ENCODE measurements at places on chromosomes 1 and 21.
A peak's percentile ranks its signal among the peaks of the same experiment; 100 is the strongest.

DNA sequence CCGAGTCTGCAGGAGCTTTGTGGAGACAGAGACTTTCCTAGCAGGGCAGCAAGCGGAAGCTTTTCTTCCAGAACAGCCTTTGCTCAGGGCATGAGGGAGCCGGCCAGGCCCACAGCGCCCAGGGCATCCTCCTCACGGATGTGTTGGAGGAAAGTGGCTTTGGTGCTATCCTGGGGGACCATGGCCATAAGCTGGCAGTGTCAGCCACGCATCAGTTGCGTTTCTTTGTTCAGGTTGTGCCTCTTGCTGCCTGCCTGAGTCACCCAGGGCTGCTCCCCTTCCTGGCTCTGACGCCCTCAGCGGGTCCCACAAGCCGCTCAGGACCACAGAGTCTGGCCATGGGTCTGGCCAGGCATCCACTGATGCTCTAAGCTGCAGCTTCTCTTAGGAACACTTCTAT, 39.6 kb upstream of the PRSS38 start:
- peaks cover 11% of the 10 kb centered on the region for H3K4me1 ChIP-seq
- peak overlapping the region; percentile 80 for H3K27ac ChIP-seq
- peaks cover 14% of the 10 kb centered on the region for H3K36me3 ChIP-seq
- no peak for DNase-seq

DNA sequence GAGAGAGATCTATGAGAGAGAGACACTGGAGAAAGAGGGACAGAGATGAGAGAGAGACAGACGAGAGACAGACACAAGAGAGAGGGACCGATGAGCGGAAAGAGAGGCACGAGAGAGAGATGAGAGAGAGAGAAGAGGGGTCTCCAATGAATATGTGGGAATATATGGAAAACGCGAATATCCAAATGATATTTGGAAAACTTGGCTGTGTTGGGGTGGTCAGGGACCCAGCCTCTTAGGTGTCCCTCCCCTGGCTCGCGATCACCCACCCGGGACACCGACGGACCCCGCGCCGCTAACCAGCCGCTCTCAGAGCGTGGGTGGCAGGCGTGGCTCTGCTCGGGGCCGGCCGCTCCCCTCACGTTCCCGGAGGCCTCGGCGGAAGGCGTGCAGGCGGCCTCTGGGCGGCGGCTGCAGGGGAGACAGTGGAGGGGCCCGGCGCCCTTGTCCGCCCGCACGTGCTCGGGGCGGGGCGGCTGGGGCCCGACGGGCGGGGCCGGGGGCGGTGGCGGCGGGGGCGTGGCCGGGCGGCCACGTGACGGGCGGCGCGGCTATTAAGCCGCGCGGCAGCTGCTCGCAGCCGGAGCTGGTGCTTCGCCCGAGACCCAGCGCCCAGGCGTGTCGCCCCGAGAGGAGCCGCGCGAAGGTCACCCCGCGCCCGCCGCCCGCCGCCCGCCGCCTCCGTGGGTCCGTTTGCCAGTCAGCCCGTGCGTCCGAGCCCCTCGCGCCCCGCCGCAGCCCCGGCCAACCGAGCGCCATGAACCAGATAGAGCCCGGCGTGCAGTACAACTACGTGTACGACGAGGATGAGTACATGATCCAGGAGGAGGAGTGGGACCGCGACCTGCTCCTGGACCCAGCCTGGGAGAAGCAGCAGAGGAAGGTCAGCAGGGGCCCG, at the start of gene ACTN2:
Gene ACTN2 (plus strand): TSS at position 583 of the 898 bp plus-strand sequence. CDS start 175 bp downstream, at position 758.
- no peaks in the 10 kb centered on the region for H3K36me3 ChIP-seq
- peaks cover 66% of the 10 kb centered on the region for H3K27me3 ChIP-seq
- peaks cover 8% of the 10 kb centered on the region for H3K4me1 ChIP-seq
- DNase-seq: peak; percentile 76
- peak within 1 kb of the TSS; percentile 40 for H3K27ac ChIP-seq

- no peak overlapping the region for H3K27ac ChIP-seq
- no peak overlapping the region for H3K4me3 ChIP-seq
- H3K4me1 ChIP-seq: no peaks in the 10 kb centered on the region
Measured at GRCh38 chr1:108503062-108503733, 53.1 kb downstream of the NBPF6 start.

GRCh38 chr1:7339953-7340352, 431.1 kb upstream of the VAMP3 start:
- no peaks in the 10 kb centered on the region for H3K27me3 ChIP-seq
- no peaks in the 10 kb centered on the region for H3K36me3 ChIP-seq
- H3K27ac ChIP-seq: no peak overlapping the region

- H3K4me1 ChIP-seq: no peaks in the 10 kb centered on the region
- H3K27ac ChIP-seq: no peak overlapping the region
- DNase-seq: no peak
- peaks cover 37% of the 10 kb centered on the region for H3K27me3 ChIP-seq
- H3K36me3 ChIP-seq: no peaks in the 10 kb centered on the region
- H3K4me3 ChIP-seq: no peak overlapping the region
Measured at GRCh38 chr1:181430015-181430885, 53.1 kb upstream of the CACNA1E start.

DNA sequence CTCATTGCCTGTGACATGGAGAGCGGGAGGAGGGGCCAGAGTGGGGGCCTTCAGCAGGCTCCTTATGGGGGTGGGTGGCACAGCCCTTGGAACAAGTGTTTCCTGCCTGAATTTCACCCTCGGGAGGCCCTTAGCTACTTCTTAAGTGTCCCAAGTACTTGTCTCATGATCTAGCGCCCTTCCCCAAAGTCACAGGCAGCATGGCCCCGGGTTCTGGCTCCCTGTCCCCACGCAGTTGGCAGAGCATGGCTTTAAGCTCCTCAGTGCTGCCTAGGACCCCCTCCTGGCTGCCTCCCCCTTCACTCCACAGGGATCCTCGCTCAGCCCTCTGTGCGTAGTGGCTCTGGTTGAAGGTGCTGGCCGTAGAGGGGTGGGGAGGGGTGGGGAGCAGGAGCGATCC, 197.2 kb downstream of the CAMTA1 start:
- peaks cover 4% of the 10 kb centered on the region for H3K27me3 ChIP-seq
- no peak overlapping the region for H3K27ac ChIP-seq
- no peak for DNase-seq
- peaks cover 4% of the 10 kb centered on the region for H3K4me1 ChIP-seq
- no peak overlapping the region for H3K4me3 ChIP-seq

DNA sequence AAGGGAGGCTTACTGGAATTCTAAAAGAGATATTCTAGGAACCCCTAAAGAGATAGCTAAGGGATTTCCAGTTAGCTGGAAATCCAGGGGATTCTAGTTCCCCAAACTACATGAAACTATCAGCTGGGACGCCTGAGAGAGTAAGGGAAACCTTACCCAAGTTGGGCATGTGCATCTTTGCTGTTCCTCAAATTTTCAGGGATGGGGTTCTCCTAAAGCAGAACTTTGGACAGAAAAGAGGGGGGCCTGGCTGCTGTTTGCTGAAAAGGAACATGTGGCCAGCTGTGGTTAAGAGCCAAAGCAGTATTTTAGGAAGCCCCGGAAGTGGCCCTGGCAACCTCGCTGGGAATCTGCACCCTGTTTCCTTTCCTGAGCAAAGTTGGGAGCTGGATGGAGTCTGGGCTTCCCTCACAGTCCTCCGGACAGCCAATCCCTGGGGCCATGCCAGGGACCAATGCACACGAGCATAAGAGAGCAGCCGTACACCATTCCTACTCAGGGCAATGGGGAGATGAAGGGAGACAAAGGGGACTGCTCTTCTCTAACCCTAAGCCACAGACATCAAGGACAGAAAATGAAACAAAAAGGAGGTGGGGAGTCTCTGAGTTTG, 154.3 kb downstream of the PLXNA2 start:
- peak overlapping the region; percentile 46 for H3K27ac ChIP-seq
- H3K4me3 ChIP-seq: peak overlapping the region; percentile 47
- peaks cover 57% of the 10 kb centered on the region for H3K36me3 ChIP-seq
- H3K4me1 ChIP-seq: peaks cover 36% of the 10 kb centered on the region

- no peak overlapping the region for H3K4me3 ChIP-seq
- peak overlapping the region; percentile 88 for H3K27ac ChIP-seq
- DNase-seq: no peak
- peaks cover 4% of the 10 kb centered on the region for H3K36me3 ChIP-seq
- H3K4me1 ChIP-seq: no peaks in the 10 kb centered on the region
Measured at GRCh38 chr21:38780879-38781278, 24.9 kb upstream of the ETS2 start.

DNA sequence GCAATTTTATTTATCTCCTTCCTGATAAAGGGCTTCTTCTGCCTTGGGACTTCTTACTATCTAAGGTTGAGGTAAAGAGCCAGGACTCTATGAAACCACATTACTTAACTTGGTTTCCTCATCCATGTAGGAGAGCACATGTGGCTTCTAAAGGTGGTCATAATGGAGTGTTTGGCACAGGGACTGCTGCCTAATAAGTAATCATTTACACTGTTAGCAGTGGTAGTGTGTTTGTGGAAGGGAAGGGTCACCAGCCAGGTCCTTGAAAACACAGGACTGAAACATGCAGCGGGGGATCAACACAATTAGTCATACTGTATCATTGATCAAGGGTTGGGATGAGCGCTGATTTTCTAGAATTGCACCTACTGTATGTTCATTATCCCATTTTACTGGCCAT, 59.6 kb downstream of the UCK2 start:
- H3K4me3 ChIP-seq: peak overlapping the region; percentile 40
- H3K27me3 ChIP-seq: no peaks in the 10 kb centered on the region
- H3K36me3 ChIP-seq: peaks cover 23% of the 10 kb centered on the region
- H3K4me1 ChIP-seq: peaks cover 39% of the 10 kb centered on the region
- no peak for DNase-seq

DNA sequence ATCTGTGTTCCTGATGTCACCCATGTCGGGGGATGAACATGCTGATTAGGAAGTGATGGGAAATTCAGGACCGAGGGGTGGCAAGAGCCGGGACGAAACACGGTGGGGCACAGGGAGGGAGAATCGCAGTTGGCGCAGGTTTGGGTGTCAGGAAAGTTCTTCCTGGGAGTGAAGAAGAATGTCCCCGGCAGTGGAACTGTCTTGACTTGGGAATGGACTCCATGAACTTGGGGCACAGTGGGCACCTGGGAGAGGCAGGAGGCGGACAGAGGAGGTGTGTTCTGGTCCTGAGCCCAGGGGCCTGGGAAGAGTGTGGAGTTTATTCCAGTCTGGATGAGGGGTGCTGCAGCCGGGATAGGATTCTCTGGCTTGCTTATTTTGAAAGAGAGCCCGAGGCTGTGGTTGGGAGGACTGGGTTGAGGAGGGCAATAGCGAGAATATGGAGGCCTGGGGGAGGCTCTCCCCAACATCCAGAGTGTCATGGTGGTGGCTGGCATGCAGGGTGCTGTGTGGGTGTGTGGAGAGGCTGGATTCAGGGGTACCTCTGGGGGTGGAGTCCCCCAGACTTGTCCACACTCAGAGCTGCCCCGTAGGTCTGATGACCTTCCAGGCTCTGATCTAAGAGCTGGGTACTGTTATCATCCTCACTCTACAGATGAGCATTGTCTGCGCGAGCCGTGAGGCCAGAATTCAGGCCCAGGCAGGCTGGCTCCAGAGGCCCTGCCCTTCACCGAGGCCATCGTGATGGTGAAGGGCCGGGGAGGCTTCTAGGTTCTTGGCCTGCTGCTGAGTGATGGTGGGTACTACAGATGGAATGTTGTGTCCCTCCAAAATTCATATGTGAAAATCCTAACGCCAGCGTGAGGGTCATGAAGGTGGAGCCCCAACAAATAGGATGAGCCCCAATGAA, 274.5 kb upstream of the C1orf174 start:
- no peak overlapping the region for H3K4me3 ChIP-seq
- H3K4me1 ChIP-seq: peaks cover 4% of the 10 kb centered on the region
- no peak overlapping the region for H3K27ac ChIP-seq
- H3K27me3 ChIP-seq: peaks cover 12% of the 10 kb centered on the region
- H3K36me3 ChIP-seq: no peaks in the 10 kb centered on the region
- DNase-seq: peak; percentile 56

GRCh38 chr1:99965646-99966375, 4.0 kb upstream of the SLC35A3 start:
- peak overlapping the region; percentile 3 for H3K4me3 ChIP-seq
- H3K27ac ChIP-seq: peak overlapping the region; percentile 31
- H3K4me1 ChIP-seq: peaks cover 2% of the 10 kb centered on the region
- H3K27me3 ChIP-seq: no peaks in the 10 kb centered on the region

GRCh38 chr1:162376691-162377090, at the start of gene SPATA46:
Gene SPATA46, minus strand, starts transcription at chr1:162376854. Its CDS starts 64 bp downstream, at chr1:162376790.
- H3K4me3 ChIP-seq: no peak within 1 kb of the TSS
- no peak within 1 kb of the TSS for H3K27ac ChIP-seq
- H3K27me3 ChIP-seq: no peaks in the 10 kb centered on the region
- no peak for DNase-seq
- peaks cover 6% of the 10 kb centered on the region for H3K4me1 ChIP-seq

GRCh38 chr1:224565186-224565585, 50.9 kb upstream of the CNIH3 start:
- DNase-seq: no peak
- H3K36me3 ChIP-seq: no peaks in the 10 kb centered on the region
- no peaks in the 10 kb centered on the region for H3K4me1 ChIP-seq

DNA sequence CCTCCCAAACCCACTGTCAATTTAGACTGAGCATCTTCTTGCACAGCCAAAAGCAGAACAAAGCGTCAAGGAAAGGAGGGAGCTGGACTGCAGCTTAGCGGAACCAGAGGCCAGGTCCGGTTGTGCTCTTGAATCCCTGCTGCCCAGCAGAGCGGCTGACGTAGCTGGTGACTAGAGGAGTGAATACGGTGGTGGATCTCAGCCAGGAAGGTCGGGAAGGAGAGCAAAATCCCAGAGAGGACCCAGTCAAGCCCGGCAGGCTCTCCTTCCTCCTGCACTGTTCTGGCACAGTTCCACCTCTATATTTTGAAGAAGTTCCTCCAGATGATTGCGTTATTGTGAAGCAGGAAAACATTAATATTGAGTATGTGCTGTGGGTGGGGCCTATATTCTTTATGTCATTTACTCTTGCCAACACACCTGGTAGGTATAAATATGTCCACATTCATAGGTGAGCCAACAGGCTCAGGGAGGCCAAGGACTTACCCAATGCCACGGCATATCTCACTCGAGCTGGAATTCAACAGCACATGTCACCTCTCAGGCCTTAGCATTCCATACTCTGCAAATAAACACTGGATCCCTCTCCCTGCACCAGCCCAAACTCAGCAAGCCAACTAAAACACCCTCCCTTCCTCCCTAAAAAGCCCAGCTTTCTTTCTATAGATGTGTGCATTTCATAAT, 23.6 kb upstream of the ABCB10 start:
- H3K4me1 ChIP-seq: peaks cover 9% of the 10 kb centered on the region
- H3K36me3 ChIP-seq: no peaks in the 10 kb centered on the region

- H3K36me3 ChIP-seq: peaks cover 34% of the 10 kb centered on the region
- no peak for DNase-seq
Measured at GRCh38 chr1:93638307-93638847, 43.3 kb downstream of the BCAR3 start.
